ENCODE measurements at places on chromosomes 3 and 15.

- DNase-seq: no peak
Observed at GRCh38 chr3:127438371-127438770, 150.5 kb upstream of the PRR20G start.

DNA sequence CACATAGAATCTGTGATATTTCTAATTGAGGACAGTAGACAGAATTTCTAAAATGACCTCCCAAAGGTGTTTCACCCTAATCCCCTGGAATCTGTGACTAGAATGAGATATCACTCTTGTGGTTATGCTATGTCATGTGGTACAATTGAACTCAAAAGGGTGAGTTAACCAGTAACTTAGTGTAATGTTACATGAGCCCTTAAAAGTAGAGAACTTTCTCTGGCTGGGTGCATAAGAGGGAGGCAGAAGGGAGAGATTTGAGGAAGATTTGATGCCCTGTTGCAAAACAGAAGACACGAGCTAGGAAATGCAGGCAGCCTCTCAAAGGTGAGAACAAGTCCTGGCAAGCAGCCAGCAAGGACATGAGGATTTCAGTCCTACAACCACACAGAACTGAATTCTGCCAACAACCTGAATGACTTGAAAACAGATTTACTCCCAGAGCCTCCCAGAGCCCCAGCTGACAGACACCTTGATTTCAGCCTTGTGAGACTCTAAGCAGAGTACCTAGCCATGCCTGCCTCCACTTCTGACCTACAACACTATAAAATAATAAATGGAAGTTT lies 160.3 kb downstream of the MTHFS start:
- no peak for DNase-seq

DNA sequence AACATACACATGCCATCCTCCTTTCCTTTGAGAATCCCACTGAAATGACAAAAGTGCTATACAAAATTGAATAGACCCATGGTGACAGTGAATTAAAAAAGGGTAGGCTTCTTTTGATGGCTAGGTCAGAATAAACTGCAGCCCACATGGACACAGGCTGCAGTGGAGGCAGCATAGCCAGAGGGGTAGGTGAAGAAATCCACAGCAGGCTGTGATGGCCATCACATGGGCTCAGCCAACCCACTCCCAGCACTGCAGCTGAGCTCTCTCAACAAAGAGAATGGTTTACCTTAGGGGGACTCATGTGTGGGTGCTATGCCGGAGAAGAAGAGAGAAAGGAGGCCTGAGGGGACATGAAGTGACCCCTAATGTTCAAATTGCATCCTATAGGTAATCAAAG lies 331.1 kb downstream of the CHST2 start:
- no peak for DNase-seq

DNA sequence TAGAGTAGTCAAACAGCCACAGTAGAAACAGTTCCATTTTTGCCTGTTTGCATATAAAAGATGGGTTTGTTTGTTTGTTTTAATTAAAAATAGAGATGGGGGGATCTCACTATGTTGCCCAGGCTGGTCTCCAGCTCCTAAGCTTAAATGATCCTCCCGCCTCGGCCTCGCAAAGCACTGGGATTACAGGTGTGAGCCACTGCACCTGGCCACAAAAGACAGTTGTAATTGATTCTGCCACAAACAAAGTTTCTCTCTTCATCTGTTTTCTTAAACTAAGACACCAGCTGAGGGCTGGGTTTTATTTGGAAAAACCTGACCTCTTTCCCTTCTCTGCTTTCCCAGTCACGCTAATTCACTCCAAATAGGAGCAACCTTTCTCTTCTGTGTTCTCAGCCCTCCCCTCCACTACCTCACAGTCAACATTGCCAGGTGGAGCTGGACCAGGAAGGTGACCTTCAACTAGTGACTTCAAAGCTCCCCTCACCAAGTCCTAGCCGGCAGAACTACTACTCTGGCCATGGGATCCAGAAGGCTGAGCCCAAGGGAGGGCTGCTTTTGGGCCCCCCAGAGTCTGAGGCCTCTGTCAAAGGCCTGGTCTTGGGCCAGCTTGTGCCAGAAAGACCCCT lies 1.5 kb upstream of the IDH2 start:
- no peak for DNase-seq

GRCh38 chr3:124431331-124431994 lies 298.8 kb upstream of the UMPS start:
- DNase-seq: no peak

DNA sequence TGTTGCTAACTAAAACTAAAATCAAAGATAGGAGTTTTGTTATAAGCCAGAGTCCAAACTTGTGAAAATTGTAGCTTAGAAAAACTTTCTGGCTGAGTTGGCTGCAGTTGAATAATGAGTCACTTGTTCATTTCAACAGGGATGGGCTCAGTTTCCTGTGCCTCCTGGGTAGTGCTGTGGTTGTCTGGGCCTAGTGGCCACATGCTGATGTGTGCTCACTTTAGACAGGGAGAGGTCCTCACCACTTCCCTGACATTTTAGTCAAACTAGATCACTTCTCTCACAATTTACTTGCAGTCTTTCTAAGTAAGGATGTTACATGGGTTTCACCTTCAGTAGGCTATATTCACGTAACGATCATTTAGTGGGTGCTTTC lies 6.3 kb upstream of the UBE2Q2 start:
- peak; percentile 39 for DNase-seq

GRCh38 chr3:129827765-129828164 lies 65.7 kb downstream of the TMCC1 start:
- DNase-seq: peak; percentile 18

DNA sequence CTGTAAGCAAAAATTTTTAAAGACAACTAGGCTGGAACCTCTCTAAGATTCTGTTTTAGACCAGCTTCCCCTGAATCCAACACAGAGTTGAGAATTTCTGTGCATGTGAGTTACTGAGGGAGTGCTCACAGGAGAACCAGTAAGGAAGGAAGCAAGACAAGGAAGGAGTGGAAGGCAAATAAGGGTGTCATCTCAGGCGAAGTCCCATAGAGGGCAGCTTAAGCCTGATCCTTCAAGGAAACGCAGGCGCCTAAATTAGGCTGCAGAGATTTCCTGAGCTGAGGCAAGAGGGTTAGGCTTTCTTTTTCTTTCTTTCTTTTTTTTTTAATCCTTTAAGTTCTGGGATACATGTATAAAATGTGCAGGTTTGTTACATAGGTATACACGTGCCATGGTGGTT lies 36.2 kb upstream of the COL6A6 start:
- no peak for DNase-seq

DNA sequence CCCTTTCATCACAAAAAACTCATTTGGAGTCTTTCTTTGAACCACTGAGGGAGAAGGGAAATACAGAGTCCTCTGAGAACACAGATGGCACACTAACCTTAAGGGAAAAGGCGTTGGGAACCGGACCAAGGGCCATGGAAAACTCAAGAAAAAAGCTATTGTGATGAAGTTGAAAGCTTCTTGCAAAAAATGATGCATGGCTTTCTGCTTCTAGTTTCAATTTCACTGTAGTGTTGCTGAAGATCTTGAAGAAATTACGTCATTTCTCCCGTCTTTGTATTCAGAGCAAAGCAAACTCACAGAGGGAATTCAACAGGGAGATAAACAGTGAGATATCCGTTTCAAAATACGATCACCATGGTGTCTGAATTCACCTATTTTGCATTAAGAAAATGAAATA lies 642.3 kb upstream of the ADAMTS9 start:
- DNase-seq: no peak

DNA sequence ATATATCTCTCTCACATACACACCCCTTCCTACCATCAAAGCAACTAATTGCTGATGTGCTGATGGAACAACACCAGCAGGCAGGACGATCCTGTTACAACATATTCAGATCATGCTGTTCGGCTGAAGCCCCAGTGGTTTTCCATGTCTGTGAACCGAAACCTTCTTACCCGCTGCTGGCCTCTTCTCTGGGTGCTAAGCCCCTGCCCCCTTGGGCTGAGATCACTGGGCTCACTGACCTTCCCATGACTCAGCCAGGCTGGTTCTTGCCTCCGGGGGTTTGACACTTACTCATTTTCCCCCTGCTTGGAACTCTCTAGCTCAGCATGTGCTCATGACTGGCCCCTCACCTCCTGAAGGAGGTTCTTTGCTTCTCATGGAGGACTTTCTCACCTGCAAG lies 122.0 kb upstream of the RGMA start:
- DNase-seq: no peak

Data from stimulated activated CD4-positive, alpha-beta T cell treated with anti-CD3 and anti-CD28 coated beads, Interleukin-4, amount 100 ng/mL, for 24 hours (primary cell).